ENCODE measurements at places on chromosomes 12 and 14.

DNA sequence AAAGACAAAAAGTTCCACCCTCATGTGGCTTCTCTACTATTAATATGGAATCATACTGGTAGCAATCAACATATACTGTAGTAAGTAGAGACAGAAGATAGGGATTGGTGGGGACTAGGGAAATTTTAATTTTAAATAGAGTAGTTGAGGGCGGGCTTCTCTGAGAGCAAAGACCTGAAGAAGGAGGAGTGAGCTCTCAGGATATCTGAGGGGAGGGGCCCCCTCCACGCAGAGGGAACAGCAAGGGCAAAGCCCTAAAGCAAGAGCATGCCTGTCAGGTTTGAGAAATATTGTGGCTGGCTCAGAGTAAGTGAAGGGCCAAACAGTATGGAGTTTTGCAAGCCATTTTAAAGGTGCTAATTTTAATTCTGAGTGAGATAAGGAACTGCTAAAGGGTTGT lies 64.3 kb downstream of the PCNX1 start:
- no peak for DNase-seq

DNA sequence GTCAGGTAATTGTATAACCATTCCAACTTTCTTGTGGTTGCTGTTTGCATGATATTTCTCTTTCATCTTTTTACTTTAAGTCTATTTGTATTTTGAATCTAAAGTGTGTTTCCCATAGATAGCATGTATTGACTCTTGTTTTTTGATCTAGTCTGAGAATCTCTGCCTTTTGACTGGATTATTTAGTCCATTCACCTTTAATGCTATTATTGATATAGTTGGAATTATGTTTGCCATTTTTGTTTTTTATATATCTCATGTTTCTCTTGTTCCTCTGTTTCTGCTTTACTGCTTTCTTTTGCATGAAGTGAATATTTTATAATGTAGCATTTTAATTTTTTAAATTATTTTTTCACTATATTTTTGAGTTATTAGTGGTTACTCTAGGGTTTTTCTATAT lies 103.9 kb upstream of the PMCH start:
- no peak for DNase-seq

DNA sequence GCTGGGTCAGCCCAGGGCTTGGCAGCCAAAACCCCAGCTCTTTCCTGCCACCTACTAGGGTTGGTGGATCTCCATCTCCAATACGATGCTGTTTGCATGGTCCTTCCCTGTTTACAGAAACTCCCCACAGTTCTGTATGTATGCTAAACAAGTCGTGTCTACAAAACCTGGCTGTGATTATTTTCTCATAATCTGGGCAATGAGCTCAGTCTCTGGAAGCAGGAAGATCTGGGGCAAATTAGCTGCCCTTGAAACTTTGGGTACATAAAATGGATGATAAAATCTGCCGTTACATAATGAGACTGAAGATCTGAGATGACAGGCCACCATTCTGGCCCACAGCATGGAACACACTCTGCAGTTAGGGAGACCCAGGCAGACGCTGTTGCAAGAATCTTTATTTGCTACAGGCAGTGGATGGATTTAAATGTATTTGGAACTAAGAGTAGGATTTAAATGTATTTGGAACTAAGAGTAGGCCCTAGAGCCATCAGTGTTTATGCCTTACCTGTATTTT lies 31.7 kb downstream of the ACADS start:
- DNase-seq: no peak

DNA sequence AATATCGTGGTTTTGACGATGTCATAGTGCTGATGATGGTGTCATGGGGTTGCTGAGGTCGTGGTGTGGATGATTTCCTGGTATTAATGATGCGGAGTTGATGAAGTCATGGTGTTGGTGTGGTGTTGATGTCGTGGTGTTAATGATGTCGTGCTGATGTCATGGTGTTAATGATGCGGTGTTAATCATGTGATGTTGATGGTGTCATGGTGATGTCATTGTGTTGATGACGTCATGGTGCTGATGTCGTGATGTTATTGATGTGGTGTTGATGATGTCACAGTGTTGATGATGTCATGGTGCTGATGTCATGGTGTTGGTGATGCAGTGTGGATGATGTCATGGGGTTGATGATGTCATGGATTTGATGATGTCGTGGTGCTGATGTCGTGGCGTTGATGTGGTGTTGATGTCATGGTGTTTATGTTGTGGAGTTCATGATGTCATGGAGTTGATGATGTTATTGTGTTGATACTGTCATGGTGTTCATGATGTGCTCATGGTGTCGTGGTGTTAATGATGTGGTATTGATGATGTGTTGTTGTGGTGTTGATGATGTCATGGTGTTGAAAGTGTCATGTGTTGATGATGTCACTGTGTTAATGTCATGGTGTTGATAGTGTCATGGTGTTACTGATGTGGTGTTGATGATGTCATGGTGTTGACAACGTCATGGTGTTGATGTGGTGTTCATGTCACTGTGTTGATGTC lies 48.5 kb upstream of the RIMBP2 start:
- no peak for DNase-seq

- DNase-seq: peak; percentile 73
Measured at GRCh38 chr12:3962631-3963483, 89.7 kb upstream of the PARP11 start.

- no peak for DNase-seq
Measured at GRCh38 chr12:22284871-22285270, 49.6 kb downstream of the ST8SIA1 start.

GRCh38 chr12:17097674-17098073 lies 491.7 kb upstream of the LMO3 start:
- DNase-seq: no peak

DNA sequence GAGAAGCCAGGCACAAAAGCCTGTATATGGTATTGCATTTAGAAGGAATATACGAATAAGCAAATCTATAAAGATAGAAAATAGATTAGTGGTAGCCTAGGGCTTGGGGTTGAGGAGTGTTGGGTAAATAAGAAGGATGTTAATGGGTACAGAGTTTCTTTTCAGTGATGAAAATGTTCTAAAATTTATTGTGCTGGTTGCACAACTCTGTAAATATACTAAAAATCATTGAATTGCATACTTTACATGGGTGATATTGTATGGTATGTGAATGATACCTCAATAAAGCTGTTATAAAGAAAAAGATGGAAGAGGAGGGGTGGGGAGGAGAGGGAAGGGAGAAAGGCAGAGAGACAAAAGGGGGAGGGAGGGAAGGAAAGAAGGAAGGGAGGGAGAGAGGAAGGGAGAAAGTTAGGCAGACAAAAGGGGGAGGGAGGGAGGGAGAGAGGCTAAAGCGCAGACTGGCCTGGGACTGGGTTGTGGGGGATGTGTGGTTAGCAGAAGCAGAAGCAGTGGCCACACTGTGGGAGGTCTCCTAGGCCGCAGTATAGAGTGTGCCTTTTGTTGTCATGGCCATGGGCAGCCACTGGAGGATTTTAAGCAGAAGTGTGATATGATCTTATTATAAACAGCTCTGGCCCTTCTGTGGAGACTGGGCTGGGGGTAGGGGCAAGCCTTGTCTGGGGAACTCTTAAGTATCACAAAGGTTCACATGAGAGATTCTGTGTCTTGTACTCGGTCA lies 73.6 kb upstream of the ELK3 start:
- peak; percentile 93 for DNase-seq

DNA sequence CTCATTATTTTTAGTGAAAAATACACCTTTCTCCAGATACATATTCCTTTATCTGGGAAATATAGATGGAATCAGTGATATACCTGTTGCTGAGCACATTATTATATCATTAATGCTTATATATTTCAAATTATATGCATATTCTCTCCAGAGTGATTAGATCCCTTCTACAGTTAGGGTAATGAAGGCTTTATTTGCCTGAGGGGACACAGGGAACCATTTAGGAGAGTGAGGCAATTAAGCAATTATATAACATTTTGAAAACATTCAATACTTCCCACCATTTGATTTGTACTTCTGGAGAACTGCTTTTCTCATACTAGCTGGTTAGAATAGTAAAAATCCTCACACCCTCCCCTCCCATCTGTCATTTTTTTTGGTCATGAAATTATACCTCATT lies 212.8 kb upstream of the NOVA1 start:
- DNase-seq: no peak

GRCh38 chr12:77060883-77061240 lies 4.5 kb downstream of the E2F7 start:
- DNase-seq: no peak

GRCh38 chr12:110229409-110229808 lies 51.6 kb upstream of the ATP2A2 start:
- no peak for DNase-seq

DNA sequence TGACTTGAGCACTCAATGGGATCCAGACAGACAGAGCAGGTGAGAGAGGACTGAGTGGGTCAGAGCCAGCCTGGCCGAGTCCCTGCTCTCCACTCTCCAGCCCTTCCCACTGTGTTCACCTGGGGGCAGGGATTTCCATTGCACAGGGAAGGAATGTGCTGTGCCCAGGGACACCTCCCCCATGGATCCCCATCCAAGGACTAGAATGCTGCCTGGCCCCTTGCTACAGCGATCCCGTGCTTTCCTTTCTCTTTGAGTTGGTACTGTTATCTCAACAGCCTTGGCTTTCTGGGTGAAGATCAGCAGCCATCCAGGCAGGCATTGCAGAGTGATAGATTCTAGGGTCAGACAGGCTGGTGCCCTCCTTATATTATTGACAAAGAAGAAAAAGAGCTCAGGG lies 60.3 kb upstream of the DLK1 start:
- no peak for DNase-seq

GRCh38 chr14:82855912-82856391 lies 1322.3 kb upstream of the SEL1L start:
- DNase-seq: no peak

- DNase-seq: no peak
Measured at GRCh38 chr12:89067421-89068187, 284.7 kb downstream of the DUSP6 start.

DNA sequence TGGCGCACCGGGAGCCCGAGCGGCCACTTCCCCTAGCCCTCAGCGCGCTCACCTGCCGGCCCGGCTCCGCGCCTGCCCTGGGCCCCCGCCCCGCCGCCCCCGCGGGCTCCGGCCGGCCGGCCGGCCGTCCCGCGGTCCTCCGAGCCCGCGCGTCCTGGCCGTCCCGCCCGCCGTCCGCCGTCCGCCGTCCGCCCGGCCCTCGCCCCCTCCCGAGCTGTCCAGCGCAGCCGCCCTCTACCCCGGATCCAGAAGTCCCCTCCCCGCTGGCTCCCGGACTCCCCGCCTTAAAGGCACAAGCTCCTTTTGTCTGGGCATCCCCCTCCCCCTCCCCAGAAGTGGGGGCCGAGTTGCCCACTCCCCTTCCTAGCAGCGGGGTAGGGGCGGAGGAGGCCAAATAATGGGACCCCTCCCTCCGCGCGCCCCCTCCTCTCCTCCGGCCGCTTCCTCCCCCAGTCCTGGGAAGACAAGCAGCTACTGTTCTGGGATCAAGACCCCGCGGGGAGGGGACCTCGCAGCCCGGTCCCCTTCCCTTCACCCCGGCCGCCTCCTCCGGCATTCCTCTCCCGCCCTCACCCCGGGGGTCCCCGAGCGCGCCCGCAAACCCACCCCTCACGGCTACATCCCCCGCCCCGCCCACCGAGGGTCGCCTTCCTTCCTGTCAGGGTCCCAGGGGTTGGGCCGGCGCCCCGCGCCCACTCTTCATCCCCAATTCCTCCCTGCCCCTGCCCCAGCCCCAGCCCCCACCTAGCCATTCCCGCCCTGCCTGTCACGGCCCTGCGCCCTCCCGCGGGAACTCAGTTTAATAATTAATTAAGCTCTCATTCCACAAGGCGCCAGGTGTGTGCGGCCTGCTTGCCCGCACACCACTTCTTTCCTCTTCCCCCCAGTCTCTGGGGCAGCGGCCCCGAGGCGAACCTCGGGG lies at the start of gene ADCY6:
Gene ADCY6 (minus strand): TSS at position 236 of the 922 bp plus-strand sequence. CDS start 5,655 bp downstream, outside the sequence.
- no peak for DNase-seq

- no peak for DNase-seq
Measured at GRCh38 chr12:108914121-108914531, 34.2 kb downstream of the DAO start.

- DNase-seq: no peak
Measured at GRCh38 chr12:11673666-11674461, 24.4 kb downstream of the ETV6 start.

GRCh38 chr12:66531766-66532165 lies 147.1 kb downstream of the GRIP1 start:
- DNase-seq: no peak

DNA sequence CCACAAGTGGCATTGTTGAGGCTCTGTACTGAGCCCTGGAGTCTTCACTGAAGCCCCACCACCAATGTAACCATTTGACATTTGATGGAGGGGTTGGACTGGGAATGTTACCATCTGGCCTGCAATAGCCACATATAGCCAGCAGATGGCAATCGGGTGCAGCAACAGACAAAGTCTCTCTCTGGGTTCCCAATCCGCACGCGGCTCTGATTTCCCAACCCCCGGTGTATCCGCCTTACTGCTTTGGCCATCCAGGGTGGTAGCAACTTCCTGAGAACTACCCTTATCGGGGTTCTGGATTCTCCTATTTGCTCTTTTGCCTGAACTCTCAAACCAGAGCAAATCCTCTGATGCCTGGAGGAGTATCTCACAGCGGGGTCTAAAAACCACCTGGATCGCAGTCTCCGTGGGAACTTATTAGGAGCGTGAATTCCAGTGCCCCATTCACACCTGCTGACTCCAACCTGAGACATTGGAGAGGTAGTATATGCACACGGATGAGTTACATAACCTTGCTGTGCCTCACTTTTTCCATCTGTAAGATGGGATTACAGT lies 14.2 kb downstream of the VRTN start:
- peak; percentile 21 for DNase-seq

DNA sequence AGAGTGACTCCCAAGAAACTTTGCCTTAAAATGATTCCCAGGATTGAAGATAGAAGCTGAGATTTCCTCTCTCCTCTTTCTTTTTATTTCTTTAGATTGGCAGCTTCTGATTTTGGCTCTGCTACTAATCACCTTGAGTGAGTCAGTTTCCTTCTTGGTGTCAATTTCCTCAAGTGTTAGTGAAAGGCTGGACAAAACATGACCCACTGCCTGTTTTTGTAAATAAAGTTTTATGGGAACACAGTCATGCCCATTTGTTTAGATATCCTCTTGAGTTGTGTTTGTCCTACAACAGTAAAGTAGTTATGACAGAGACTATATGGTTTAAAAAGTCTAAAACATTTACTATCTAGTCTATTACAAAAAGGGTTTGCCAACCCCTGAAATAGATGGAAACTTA lies 227.2 kb upstream of the TBX3 start:
- no peak for DNase-seq

GRCh38 chr12:57890191-57891115 lies 43.9 kb upstream of the CTDSP2 start:
- DNase-seq: no peak

GRCh38 chr12:27931390-27931789 lies 41.1 kb downstream of the PTHLH start:
- DNase-seq: no peak

GRCh38 chr14:55891692-55892091 lies 226.5 kb upstream of the PELI2 start:
- no peak for DNase-seq

All from CMK (cell line).